ENCODE measurements at places on chromosomes 7 and 10.
A peak's percentile ranks its signal among the peaks of the same experiment; 100 is the strongest.

DNA sequence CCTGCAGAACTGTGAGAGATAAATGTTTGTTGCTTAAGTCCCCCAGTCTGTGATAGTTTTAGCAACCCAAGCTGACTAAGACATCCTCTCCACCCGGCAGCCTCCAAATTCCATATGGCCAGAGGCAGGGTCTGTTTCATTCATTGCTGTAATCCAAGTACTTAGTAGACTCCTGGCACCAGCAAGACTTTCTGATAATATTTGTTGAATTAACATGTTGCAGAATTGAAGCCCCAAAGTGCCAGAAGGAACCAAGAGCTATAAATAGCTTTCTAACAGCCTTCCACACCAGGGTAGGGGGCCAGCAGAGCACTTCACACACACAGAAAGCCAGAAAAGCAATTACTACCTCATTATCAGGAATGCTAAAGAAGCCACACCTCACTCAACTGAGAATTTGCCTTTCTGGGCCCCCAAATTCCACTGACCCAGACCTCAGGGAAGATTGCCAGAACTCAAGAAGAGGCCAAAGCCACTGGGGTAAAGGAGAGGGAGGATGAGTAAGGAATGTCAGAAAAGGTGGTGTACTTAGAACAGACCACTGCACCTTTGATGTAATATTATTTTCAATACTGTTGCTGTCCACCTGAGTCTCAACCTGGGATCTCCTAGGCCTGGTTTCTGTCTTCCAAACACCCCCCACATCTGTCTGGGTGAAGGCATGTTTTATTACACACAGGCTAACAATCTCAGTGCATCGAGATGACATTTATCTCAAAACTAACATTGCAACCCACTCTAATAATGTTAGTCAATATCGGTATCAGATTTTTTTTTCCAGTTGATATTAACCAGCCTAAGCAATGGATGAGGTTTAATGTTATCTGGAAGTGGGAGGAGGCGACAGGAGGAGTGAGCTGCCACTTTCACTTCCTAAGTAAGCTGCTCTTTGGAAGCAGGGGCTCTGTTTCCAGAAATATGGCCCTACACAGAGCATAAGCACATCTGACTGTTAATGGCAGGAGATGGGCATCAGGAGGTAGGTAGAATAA, 5.5 kb downstream of the NOD1 start:
- DNase-seq: peak; percentile 33

DNA sequence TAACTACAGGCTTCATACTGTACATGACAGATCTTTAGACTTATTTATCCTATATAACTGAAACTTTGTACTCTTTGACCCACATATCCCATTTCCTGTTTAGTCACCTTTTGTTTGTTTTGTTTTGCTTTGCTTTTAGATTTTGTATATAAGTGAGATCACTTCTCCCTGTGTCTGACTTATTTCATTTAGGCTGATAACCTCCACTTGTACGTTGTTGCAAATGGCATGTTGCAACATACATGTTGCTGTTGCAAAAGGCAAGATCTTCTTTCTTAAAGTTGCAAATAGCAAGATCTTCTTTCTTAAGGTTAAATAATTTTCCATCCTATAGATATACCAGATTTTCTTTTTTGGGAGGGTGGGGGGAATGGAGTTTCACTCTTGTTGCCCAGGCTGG, 341.5 kb downstream of the OTUD1 start:
- DNase-seq: no peak

DNA sequence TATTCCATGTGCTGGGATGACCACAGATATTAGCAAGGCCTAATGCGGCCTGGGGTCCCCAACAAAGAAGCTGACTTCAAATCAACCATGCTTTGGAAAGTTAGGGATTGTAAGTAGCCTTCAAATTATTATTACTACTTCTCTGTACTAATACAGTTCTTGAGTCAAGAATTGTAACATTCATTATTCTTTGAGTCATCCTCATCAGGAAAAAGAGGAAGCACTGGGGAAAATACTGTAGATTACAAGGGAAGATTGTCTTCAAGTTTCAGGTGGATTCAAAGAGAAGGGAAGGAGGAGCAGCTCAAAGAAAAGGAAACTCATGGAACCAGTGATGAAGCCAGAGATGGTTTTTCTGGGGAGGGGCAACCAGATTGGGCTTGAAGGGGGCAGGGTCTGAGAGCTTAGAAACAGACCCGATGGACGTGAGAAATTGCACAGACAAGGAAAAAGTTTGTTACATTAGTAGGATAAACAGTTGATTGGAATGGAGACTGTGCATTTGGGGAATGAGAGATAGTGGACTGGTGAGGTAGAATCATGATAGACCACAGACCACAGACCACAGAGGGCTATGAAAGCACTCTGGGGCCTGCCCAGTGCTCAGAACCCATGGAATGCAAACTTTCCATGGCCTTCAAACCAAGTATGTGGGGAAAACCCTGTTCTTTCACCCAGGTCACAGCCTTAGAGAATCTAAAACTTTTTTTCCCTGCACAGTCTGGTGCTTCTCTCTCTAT, 209.9 kb downstream of the ZNF365 start:
- DNase-seq: peak; percentile 89

DNA sequence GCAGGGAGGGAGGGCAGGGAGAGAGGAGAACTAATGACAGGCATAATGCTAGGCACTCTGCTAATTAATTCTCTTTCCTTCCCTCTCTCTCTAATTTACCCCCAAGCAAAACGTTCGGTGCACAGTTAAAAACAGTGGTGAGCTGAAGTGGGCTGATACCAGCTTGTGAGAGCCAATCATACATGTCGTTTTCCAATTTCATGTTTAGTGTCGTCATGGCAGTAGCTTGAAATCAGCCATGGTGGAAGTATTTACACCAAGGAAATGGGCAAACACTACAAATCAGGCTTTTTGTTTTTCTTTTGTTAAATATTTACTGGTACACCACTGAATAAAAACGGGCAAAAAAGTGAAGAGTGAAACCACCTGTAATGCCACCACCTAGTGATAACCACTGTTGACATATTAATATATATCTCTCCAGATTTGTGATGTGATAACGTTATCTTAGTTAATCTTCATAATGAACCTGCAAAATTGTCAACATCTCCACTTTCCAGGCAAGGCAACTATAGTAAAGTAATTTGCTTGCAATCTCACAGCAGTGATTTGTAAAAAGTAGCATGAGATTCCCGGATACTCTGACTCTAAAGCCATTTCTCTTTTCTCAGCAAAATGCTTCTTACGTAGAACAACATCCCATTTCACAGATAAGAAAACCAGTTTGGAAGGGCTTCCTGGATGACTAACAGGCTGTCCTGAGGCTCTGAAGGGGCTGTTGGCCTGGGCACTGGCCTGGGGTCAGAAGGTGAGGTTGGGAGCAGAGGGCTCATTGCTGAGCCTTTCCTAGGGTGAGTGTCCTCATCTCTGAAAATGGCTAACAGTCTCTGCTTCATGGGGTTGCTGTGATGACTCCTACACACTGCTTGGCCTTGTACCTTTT, 83.7 kb downstream of the ATXN7L1 start:
- DNase-seq: no peak

- DNase-seq: no peak
These were observed 645.7 kb downstream of the ANKRD7 start for GRCh38 chr7:118870187-118870586.

- DNase-seq: peak; percentile 98
These were observed 179.8 kb upstream of the CSTF2T start for GRCh38 chr10:51879238-51879637.

DNA sequence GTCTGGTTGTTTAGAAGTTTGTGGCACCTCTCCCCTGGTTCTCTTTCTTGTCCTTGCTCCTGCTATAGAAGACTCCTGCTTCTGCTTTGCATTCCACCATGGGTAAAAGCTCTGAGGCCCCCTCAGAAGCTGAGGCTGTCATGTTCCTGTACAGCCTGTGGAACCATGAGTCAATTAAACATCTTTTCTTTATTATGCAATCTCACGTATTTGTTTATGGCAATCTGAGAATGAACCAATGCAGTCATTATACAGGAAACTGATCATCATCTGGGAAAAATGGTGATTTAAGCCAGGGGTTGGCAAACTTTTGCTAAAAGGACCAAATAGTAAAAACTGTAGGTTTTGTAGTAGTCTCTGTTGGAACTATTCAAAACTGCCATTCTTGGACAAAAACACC, 175.4 kb downstream of the CSTF2T start:
- DNase-seq: no peak

- DNase-seq: no peak
These were observed 334.8 kb downstream of the PARD3 start for GRCh38 chr10:34480345-34480744.

- no peak for DNase-seq
These were observed 154.9 kb upstream of the COL1A2 start for GRCh38 chr7:94239661-94240234.

GRCh38 chr10:84241185-84241790, at the start of gene LRIT1:
Gene LRIT1 (minus strand): TSS chr10:84241546. CDS start chr10:84241439, 107 bp downstream.
- DNase-seq: no peak

DNA sequence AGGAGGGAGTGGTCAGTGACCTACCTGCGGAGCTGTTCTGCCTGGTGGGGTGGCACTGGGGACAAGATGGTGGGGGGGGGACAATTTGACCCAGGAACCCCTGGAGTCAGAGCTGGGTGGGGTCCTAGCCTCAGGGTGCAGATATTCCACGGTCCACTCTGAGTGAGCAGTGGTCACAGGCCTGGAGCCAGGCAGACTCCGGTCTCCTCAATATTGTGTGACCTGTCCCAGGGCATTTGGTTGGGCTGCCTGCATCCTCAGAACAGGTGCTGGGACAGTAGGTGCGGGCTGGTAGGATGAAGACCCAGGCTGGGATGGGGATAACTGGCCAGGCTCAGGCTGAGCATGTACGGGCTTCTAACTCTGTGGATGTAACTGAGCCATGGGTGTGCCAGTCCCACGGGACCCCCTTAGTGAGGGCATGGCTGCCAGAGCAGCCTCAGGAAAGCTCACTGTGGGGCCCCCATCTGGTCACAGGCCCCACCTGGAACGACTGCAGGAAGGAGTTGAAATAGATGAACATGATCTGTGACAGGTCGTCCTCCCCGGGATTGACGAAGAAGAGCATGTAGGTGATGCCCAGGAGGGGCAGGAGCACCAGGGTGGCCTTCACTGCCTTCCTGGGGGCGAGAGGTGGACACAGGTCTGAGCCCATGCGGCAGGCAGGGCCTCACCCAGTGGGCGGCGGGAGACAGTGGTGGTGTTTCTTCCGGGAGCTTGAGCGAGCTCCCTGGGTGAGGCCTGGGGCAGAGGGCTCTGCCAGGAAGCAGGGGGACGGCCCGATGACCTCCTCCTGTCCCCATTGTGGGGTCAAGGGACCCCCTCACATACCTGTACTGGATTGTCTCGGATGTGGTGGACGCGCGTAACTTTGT, 26.9 kb downstream of the CRHR2 start:
- no peak for DNase-seq

DNA sequence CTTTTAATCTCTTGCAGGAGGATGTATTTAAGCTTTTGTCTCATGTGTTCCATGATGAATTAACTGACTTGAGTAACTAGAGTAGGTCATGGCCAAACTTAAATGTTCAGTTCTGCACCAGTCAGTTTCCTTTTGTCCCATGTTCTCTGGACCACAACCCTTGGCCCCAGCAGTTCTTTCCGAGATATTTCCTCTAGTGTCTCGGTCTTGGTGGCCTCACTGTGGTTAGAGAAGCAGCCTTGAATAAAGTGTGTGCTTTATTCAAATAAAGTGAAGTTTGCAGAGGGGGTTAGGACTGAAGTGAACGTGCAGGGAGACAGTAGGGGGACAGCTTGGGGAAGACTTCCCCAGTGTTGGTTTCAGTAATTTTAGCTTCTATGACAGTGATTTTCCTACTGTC, 9.3 kb downstream of the ZNF212 start:
- DNase-seq: no peak

DNA sequence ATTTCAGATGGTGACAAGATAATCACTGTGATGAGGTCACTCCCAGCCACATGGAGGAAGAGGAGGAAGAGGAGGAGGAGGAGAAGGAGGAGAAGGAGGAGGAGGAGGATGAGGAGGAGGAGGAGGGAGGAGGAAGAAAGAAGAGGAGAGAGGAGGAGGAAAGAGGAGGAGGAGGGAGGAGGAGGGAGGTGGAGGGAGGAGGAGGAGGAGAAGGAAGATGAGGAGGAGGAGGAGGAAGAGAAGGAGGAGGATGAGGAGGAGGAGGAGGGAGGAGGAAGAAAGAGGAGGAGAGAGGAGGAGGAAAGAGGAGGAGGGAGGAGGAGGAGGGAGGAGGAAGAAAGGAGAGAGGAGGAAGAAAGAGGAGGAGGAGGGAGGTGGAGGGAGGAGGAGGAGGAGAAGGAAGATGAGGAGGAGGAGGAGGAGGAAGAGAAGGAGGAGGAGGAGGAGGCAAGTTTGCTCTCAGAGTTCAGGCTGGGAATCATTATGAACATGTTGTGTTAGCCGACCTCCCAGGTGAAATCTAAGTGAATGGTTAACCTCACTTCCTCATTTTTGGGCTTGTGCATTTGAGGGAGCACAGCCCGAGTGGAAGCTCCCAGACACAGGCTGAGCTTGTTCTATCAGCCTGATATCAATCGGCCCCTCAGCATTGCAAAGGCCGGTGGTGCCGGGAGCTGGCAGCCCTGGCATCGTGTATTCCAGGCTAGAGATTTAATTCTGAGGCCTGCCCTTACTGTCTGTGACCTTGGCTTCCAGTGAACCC, 236.2 kb upstream of the PITRM1 start:
- DNase-seq: peak; percentile 61

DNA sequence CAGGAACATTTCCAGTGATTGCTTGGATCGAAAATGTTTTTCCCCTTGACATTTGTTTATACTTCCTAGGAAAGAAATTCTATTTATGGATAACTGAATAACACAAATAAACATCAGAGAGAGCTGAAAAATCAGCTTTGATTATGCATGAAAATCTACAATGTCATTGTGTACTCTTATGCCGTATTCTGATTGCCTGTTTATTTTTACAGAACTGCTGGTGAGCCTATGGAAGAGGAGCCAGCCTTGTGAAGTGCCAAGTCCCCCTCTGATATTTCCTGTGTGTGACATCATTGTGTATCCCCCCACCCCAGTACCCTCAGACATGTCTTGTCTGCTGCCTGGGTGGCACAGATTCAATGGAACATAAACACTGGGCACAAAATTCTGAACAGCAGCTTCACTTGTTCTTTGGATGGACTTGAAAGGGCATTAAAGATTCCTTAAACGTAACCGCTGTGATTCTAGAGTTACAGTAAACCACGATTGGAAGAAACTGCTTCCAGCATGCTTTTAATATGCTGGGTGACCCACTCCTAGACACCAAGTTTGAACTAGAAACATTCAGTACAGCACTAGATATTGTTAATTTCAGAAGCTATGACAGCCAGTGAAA, 121.5 kb downstream of the TWIST1 start:
- no peak for DNase-seq

DNA sequence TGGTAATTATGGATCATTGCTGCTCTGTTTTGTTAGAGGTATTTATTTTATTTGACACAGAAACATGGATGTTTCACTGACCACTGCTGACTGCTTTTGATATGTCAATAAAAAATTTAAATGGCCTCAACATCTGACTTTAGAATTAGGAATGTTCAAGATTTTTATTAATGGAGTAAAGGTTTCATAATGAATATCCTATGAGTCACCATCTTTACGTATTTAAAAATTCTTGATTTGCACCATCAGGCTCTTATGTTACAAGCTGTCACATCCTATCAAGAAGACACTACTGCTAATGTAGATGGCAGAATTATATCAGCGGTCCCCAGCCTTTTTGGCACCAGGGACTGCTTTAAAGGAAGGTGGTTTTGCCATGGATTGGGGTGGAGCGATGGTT, 578.7 kb upstream of the NRP1 start:
- DNase-seq: no peak
